GM23338 (cell line): ENCODE measurements at places on chromosomes 3 and 15. TPM values are rescaled to one million over a fixed set of nuclear protein-coding genes. Genes with fewer than 3 reads are reported as not detected.

MUSTN1 gene
- total RNA-seq: 1.4 TPM in 1 of 2 replicates, not detected in the other

ECE2 gene
- total RNA-seq: 0.24 TPM in 1 of 2 replicates, not detected in the other

SLC12A1 gene
- 0.19 and 0.59 TPM in 2 replicates for total RNA-seq

RLBP1 gene
- not detected in 2 replicates for total RNA-seq

SLC22A14 gene
- not detected in 2 replicates for total RNA-seq

SOX14 gene
- total RNA-seq: 0.23 TPM in 1 of 2 replicates, not detected in the other

KBTBD13 gene
- not detected in 2 replicates for total RNA-seq

FOXB1 gene
- 3.1 and 4.7 TPM in 2 replicates for total RNA-seq

CACNA2D2 gene
- total RNA-seq: 10.3 and 11.4 TPM in 2 replicates

SMAD6 gene
- 11.9 and 15.7 TPM in 2 replicates for total RNA-seq

LRRC2 gene
- total RNA-seq: 5.5 and 7.1 TPM in 2 replicates

PEX11A gene
- 4.5 and 4.8 TPM in 2 replicates for total RNA-seq

- DNase-seq: no peak
Observed at GRCh38 chr3:171660188-171660587, 150.1 kb downstream of the PLD1 start.

- DNase-seq: no peak
Observed at GRCh38 chr3:126960604-126960995, 22.3 kb upstream of the PLXNA1 start.

DNA sequence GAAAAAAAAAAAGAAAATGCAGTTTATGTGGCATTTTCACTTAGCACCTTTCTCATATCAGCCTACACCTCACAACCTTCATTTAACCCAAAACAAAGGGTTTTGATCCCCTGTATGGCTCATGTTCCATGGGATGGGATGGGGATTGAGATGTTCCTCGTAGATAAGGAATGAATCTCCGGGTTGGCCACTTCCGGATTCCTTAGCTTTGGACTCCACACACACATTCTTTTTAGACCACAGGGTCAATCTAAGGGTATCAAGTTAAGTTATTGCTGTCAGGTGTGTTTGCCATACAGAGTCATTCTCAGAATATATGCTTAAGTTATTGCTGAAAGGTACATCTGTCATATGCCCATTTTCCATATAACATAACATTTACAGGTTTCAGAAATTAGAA lies 301.4 kb upstream of the TGFBR2 start:
- DNase-seq: no peak

GRCh38 chr3:13878281-13879101 lies 1.4 kb downstream of the WNT7A start:
- DNase-seq: peak; percentile 60

DNA sequence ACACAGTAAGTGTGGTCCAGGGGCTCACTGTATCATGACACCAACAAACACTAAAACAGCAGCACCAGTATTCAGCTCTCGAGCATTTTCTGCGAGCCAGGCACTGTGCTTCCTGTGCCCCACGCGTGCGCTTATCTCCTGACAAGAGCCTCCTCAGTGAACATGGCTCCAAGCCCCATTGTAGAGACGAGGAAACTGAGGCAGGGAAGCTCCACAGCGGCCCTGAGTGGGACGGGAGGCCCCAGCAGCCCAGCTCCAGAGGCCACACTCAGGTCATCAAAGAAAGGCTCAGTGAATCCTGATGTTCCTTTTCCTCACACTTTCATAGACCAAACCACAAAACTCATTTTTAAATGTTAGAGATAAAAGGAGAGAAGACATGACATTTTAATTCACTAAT lies 113.1 kb downstream of the TPRA1 start:
- no peak for DNase-seq

DNA sequence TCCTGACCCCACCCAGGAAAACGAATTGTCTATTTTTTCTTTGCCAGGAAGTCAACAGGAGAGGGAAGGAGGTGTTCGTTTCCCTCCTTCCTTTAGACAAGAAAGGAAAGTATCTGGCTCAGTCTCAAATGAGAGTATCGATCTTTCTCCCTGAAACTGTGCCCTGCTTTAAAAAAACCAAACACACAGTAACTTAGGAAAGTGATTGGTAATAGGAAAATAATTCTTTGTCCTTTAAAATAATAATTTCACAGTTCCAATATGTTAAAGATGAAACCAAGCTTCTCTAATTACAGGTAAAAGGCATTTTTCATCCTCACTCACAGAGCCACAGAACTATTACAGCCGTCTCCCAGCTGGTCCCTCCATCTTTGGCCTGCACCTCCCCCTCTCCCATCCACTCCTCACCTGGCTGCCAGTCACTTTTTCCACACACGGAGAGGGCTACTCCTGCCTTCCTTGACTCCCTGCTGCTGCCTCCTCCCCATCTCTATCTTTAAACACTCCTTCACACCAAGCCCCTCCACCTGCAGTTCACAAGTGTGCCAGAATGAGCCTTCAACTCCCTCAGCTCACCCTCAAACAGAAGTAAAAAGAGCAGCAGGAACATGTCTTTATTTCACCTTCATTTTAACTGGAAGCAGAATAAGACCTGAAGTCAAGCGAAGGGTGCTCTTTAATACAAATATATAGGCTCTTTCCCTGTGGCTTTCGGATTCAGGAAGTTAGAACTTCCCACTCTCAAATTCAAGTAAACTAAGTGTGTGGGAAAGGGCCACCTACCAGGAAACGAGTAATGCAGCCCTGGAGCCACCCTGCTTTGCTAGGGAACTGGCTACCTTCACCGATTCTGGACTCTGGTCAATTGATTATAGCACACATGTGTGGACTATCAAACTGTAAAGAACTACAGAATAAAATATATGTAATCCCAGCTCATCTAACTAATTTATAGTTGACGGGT lies 116.4 kb downstream of the SENP2 start:
- DNase-seq: peak; percentile 39

GRCh38 chr3:14822670-14823390 lies 4.1 kb downstream of the FGD5 start:
- peak; percentile 49 for DNase-seq

DNA sequence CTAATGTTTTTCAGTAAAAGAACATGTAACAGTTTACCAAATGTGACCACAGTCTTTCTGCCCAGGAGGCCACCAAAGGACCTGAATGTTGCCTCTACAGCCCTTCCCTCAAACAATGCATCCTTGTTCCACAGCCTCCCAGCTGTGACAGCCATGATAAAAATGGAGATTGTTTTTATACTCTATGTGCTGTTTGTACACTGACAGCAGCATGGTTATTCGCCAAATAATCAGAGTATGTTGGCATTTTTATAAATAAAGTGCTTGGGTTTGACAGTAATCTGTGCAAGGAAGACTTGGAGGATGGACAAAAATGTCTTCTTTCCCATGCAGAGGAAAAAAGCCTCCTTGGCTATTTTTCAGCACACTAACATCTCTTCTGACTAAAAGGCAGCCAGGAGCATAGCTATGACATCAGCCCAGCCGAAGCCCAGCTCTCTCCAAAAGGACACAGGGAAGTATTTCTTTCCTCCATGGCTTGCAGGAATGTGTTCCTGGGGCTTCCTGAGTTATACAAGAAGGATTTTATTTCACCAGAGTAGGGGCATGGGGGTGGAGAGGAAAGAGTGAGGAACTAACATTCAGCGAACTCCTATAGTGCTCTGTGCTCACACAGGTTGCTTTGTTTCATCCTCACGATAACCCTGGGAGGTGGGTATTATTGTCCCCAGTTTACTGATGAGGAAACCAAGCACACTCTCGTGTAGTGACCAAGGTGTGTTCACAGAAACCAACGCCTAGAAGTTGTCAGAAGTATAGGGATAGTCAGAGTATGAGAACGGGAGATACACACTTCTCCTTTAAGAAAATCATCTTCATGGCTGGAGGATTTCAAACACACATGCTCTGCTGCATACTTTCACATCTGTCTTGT lies 339.7 kb downstream of the MECOM start:
- DNase-seq: peak; percentile 7

- DNase-seq: peak; percentile 74
Observed at GRCh38 chr15:101017093-101017754, 98.1 kb downstream of the LRRK1 start.

DNA sequence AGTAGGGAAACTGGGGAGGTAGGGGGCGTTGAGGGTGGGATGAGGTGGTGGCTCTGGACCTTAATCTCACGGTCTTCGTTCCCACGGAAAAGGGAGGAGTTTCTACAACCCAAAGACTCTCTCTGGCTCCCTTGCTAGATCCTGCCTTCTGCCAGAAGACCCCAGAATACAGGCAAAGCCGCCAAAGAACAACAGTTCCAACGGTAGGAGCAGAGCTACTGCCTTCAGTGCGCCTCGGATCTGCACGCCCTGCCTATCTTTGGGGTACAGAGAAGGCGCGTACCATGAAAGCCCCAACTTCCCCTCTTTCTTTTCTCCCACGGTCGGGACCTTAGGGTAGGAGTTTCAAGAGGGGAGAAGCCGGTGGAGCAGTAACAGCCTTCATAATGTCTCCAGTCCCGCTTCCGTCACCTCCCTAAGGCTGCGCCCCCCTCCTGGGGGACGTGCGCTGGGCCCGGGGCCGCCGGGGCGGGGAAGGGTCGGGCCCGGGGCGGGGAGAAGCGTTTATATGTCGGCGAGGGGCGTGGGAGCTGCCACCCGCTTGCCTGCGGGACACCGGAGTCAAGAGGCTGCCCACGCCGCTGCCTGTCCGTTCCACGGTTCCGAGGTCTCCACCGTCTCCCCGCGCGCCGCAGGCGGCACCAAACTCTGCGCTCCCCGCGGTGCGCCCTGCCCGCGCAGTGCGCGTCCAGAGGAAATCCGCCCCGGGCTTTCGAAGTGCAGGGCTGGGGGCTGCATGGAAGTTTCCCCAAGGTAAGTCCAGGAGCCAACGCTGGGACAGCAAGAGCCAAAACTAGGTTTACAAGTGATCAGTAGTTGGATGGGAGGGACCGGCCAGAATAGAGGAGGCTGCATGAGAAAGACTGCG lies at the start of gene COL6A6:
COL6A6 (plus strand) TSS at position 533 of the 868 bp plus-strand sequence. CDS start 43,188 bp downstream, outside the sequence.
- DNase-seq: peak; percentile 70

GRCh38 chr15:28947221-28947674 lies 61.5 kb downstream of the APBA2 start:
- no peak for DNase-seq

GRCh38 chr15:38046257-38047051 lies 112.0 kb downstream of the TMCO5A start:
- no peak for DNase-seq

DNA sequence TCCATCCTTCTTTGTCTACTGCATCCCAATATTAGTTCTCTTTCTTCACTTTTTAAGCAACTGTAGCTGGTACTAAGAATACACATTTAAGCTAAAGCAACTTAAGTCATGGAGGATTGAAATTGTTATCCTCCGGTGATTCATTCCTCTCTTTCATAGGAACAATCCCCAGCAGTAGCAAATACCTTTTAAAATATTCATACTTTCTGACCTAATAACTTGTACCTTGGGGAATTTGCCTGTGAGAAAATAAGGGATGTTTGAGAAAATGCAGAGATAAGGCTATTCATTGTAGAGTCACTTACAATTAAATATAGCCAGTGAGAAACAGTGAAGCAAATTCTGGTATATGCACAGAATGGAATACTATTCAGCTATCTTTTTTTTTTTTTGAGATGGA lies 66.0 kb downstream of the VPS13C start:
- no peak for DNase-seq

- DNase-seq: no peak
Observed at GRCh38 chr3:47985381-47985780, 30.8 kb downstream of the MAP4 start.

DNA sequence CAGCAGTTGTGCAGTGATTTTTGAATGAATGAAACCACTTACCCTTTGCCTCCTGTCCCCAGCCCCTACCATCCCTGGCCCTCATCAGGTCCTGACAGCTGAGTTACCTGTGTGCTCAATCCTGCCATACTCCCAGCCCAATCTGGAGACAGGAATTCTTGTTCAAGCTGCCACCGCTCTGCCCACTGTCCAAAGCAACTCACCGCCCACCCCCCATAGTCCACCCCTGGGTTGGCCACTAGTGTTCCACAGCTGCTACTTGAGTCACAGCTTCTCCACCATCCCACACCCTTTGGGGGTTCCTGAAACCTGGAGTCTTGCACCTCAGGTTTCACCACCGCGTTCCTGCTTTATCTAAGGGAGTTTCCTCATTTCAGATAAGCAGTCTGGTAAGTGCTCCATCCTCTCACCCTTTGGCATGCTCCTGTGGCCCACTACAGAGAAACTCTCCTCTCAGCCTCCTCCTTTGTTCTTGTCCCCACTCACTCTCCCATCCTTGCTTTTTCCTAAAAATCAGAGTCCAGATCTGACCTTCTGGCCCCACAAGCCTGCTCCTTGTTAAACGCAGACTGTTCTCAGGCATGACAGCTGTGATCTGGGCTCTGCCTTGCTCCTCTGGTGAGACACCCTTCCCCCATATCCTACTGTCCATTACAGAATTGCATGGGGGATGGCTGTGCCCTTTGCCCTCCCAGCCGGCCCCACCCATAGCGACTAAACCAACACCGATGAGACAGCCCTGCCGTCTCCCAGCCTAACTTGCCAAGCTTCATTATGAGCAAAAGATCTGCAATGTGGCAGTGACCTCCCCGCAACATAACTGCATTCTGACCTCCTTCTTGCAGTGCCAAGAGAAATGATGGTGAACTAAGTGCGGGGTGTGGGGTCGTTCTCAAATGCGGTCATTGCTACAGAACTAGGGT lies 50.0 kb downstream of the CYP19A1 start:
- DNase-seq: no peak

DNA sequence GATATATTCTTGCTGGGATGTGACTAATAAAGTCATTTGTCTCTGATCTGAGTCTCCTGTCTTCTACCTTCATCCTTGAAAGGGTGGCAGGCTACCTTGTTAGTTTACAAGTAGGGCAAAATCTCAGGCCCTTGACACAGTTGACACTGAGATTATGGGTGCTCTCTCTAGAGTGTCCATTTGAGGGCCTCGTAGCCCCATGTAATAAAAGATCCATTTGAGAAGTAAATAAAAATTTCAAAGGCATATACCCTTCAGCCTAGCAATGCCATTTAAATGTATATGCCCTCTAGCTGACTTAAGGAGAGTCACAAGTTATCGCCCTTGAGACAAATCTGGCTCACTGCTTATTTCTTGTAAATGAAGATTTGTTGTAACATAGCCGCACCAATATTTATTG lies 98.6 kb downstream of the TCF12 start:
- DNase-seq: peak; percentile 54

- DNase-seq: no peak
Observed at GRCh38 chr15:33975022-33975565, 6.8 kb downstream of the CHRM5 start.

DNA sequence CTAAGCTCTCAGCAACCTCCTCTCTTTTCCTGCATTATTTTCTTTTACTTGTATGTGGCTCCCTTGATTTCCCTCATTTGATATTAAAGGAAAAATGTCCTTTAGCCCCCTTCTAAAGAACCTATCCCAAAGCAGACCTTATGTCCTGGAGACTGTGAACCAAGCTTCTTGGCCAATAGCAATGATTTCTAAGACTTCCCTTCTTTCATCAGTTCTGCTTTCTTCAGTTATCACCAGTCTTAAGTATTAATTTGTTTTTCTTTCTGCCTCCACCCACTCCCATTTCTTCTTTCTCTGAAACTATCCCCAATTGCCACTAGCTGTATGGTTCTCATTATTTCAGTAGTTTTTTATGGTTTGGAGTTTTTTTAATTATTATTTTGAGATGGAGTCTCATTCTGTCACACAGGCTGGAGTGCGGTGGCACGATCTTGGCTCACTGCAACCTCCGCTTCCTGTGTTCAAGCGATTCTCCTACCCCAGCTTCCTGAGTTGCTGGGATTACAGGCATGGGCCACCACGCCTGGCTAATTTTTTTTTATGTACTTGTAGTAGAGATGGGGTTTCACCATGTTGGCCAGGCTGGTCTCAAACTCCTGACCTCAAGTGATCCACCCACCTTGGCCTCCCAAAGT lies 12.1 kb downstream of the TMOD3 start:
- DNase-seq: no peak
